T-helper 2 cell (primary cell): ENCODE measurements at places on chromosomes 11 and 22.

DNA sequence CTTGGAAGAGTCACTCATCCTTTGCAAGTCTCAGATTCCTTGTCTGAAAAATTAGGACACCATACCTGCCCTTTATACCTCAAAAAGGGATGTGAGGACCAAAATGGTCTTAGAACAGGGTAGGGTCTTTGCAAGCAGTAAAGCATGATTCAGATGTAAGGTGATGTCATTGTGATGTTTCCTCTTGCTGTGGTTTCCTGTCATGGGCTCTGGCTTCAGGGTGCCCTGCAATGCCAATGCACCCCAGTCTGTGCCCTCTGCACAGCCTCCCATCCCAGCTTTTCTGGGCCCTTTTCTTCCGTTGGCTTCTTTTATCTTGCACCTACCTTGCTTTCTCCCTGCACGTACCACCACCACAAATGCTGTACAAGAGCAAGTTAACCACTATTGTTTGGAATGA is 87.8 kb upstream of the NNMT start:
- DNase-seq: peak; percentile 82

DNA sequence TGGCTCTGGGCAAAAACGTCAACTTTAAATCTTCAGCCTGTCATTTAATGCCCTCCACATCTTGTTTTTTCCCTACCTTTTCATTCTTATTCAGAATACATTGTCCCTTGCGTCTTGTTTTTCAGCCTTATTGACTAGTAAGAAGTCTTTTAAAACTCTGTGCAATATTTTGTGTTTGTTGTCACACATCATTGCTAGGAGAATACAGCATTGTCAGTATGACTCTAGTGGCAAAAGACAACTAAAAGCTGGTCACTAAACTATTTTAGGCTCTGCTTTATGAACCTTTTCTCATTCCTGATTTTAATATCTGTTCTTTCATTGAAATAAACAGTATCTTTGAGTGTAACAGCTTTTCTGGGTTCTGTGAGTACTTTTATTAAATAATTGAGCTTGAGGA is 447.8 kb upstream of the CCDC179 start:
- no peak for DNase-seq

DNA sequence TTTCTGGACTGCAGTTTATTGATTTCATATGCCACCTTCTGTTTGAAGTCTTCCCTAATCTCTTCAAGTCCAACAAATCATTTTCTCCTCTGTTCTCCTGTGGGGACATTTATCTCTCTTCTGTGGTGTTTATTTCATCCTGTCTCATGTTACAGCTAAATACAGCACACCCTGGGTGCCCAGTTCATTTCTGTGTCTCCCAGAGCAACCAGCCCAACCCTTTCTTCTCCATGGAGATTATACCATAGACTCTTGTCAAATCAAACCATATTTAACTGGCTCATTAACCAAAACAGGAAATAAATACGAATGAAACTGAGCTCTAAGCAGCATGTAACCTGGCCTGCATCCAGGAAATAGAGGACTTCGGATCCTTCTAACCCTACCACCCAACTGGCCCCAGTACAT is at the start of gene MS4A8:
TSS of gene MS4A8 (plus strand) at position 329 of the 408 bp plus-strand sequence. CDS start 1,249 bp downstream, outside the sequence.
- DNase-seq: no peak

GRCh38 chr22:40665312-40665711 is 14.0 kb upstream of the MCHR1 start:
- DNase-seq: no peak

- no peak for DNase-seq
Observed at GRCh38 chr22:50048061-50048765, 9.9 kb downstream of the TTLL8 start.

DNA sequence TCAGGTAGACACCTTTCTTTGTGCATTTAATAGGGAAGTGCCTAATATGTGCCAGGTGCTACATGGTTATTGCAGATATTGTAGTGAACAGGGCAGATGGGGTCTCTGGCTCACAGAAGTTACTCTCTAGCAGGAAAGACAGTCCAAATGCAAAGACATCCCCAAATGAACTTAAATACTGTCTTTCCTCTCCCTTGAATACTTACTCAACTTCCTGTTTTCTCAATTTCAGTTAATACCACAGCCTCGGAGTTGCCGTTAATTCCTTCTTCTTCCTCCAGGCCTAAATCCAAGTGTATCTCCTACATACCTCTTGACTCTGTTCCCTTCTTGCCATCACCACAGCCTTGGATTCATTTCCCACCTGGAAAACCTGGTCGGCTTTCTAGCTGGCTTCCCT is 134.3 kb upstream of the SESN3 start:
- no peak for DNase-seq

GRCh38 chr11:28659716-28660348 is 551.6 kb downstream of the METTL15 start:
- no peak for DNase-seq

DNA sequence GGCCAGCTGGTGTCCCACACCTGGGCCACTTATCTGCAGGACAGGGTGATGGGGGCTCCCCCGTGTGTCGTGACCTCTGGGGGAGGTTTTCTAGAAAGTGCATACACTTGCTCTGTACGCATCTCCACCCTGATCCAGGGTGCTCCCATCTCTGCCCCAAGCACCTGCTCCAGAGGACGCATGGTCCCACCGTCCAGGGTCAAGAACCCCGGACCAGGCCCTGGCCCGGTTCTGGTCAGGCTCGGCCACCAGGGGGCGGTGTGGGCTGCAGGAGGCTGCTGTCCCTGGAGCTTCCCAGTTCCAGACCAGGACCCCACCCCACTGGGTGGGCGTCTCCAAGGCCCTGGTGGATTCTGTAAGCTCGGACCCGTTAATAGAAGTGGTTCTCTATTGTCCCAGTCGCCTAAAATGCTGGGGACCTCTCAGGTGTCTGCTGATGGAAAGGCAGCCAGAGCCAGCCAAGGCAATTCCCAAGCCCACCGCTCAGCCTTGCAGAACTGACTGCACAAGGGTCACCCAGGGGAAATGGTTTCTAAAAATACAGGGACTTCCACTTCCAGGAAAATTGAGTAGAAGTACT is 34.7 kb upstream of the SEPTIN5 start:
- peak; percentile 37 for DNase-seq

- no peak for DNase-seq
Observed at GRCh38 chr11:36618363-36619047, 20.5 kb upstream of the RAG2 start.

DNA sequence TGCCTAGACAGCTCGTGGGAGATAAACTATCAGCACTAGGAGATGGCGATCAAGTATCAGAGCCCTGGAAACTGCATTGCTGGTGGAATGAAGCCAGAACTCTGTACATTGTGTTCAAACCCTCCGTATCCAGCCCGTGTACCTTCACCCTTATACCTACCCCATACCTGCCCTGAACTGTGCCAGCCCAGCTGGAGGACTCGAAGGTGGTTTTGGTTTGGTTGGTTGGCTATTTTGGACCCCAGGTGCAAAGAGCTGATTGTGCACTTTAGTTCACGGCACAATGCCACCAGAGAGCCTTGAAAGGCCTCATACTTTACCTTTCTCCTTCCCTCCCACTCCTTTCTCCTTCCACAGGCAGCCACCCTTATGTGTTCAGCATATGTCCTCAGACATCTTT is 16.0 kb downstream of the FAM83F start:
- DNase-seq: no peak

- DNase-seq: no peak
Observed at GRCh38 chr11:106463796-106464201, 386.3 kb downstream of the AASDHPPT start.

DNA sequence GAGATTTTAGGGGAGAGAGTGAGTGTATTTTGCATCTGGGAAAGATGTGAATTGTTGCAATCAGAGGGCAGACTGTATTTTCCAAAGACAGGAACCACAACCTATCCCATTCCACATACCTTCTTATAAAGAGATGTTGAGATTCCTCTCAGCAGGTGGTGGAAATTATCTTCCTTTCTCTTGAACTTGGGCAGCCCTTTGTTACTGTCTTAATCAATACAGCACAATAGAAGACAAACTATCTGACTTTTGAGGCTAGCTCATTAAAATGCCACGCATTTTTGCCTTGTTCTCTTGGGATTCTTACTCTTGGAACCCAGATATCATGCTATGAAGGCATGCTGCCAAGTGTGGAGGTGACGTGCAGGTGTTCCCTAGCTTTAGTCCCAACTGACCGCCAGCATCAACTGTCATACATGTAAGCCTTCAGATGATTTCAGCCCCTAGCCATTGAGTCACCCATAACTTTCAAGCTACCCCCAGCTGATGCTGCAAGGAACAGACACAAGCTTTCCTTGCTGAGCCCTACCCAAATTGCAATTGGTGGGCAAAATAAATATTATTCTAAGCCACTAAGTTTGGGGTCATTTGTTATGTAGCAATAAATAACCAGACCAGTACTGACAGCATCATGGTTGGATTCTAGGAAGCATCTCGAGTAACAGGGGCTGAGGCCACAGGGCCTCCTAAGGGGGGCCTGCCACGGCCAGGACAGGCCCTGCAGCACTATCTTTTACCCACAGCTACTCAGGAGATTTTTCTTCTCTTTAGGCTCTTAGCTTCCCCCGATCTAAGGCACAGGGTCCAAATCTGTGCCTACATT is 63.0 kb downstream of the RPL27A start:
- no peak for DNase-seq

- DNase-seq: peak; percentile 61
Observed at GRCh38 chr11:62678770-62679696, at the start of gene UBXN1. Gene UBXN1 (minus strand): TSS chr11:62679073. CDS start chr11:62678923, 150 bp downstream.

DNA sequence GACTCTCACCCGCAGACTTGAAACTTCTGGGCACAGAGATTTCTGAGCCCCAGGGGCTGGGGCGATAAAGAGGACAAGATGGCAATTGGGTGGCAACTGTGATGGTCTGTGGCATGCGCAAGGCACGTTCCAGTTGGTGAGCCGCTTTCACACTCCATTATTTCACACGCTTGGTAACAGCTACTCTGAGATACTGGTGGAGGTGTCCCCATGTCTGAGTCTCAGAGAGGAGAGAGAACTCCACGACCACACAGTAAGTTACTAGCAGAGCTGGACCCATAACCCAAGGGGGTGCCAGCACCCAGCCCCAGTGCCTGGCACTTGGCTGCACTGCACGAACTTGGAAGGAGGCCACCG is 6.0 kb upstream of the KCNJ4 start:
- no peak for DNase-seq
